ENCODE measurements at places on chromosomes 16 and 17.

GRCh38 chr17:51319186-51319585 lies 58.8 kb downstream of the UTP18 start:
- no peak for DNase-seq

- no peak for DNase-seq
These were observed 8.3 kb downstream of the PIK3R6 start for GRCh38 chr17:8859027-8859803.

- no peak for DNase-seq
These were observed 542 bp downstream of the SLC39A11 start for GRCh38 chr17:73091770-73092522.

DNA sequence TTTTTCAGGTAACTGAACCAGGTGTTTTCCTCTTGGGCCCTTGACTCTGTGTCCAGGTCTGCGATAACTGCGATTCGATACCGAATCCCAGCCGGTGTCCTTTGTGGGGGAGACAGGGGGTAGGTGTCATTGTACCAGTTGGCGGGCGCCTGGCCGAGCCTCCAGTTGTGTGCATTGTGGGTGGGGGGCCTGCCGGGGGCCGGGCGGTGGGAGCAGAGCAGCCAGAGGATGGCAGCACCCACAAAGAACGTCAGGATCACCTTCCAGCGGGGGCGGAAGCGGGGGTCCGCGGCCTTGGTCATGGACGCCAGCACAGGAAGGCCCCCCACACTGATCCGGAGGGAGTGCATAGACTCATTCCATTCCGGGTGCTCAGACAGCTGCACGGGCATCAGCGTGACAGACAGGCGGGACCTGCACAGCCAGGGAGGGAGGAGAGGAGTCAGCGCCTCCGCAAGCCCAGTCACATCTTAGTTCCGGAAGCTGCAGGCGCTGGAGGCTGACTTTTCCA lies 12.3 kb downstream of the CANT1 start:
- no peak for DNase-seq

DNA sequence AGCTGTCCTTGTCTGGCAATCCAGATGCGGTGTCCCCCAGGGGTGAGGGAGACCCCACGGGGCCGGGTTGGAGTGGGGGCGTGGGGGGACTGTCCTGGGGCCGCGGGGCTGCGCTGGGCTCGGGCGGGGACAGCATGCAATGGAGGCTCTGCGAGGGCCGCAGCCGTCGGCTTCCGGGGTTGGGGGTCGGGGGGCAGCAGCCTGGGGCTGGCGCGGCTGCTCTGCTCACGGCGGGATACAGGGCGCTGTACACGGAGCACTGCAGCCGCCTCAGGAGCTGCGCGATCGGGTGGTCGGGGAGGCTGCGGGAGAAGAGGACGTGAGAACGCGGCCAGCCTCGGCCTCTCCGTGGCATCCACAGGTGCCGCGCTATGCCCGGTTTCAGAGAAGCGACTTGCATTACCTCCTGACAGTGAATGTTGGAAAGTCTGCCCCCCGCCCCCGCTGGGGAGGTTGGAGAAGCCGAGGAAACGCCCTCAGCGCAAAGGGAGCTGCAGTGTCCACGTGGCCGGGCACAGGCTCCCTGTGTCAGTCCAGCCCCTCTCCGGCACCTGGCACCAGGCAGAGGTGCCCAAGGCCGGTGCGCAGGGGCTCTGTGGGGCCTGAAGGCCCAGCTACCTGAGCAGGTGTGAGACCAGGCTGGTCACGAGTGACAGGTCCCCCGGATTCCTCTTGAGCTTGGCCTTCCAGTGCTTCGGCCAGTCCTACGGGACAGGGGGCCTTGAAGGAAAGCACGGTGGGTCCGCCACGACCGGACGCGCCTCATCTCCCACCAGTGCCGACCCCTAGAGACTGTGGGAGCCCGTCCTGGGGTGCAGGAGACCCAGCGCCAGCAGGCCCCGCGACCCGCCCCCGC lies 9.4 kb upstream of the SPATA2L start:
- DNase-seq = no peak

GRCh38 chr16:66588981-66589713 lies 9.9 kb downstream of the CMTM2 start:
- peak; percentile 42 for DNase-seq
